Activated T-helper 17 cell treated with anti-CD3 and anti-CD28 coated beads, Interleukin-2, amount 50 U/mL, for 72 hours (primary cell): ENCODE measurements at places on chromosomes 12 and 14.

DNA sequence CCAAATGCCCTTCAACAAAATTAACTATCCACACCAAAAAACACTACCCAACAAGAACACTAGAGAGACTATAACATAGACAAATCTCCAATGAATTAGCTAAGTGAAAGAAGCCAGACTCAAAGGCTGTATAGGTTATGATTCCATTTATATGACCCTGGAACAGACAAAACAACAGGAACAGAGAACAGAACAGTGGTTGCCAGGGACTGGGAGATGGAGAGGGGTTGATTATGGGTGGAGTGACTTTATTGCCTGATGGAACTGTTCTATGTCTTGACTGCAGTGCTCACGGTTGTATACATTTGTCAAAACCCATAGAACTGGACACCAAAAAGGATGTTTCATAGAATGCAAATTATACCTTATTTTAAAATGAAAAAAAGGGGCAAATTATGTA, 14.9 kb downstream of the CATSPERB start:
- ATAC-seq, result no peak

GRCh38 chr14:69632164-69632563, 20.8 kb downstream of the SUSD6 start:
- ATAC-seq, result no peak

GRCh38 chr12:2673966-2674810, 120.6 kb upstream of the FKBP4 start:
- ATAC-seq, result no peak

GRCh38 chr14:75344411-75344810, 65.8 kb downstream of the FOS start:
- ATAC-seq, result no peak

GRCh38 chr12:132294121-132295034, 35.0 kb downstream of the GALNT9 start:
- no peak for ATAC-seq

DNA sequence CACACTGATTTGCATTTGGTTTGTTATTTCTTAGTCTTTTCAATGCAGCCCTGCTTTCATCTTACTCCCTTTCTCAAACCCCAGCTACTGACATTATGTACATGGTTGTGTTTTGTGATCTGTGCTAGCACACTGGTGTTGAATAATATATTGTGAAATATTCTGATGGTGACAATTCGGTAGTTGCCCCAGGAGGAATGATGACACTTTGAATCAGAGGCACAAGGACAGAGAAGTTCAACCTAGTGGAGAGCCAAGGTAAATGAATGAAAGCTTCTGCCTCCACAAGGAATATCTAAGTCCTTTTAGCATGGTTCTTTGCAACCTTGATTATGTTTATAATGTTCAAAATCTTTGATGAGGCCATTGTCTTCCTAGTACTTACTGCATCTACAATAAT, 159.9 kb downstream of the PDE3A start:
- no peak for ATAC-seq

- no peak for ATAC-seq
These were observed 31.1 kb downstream of the CCDC198 start for GRCh38 chr14:57462551-57462950.
